ENCODE measurements at places on chromosomes 7 and 10.
A peak's percentile ranks its signal among the peaks of the same experiment; 100 is the strongest.

DNA sequence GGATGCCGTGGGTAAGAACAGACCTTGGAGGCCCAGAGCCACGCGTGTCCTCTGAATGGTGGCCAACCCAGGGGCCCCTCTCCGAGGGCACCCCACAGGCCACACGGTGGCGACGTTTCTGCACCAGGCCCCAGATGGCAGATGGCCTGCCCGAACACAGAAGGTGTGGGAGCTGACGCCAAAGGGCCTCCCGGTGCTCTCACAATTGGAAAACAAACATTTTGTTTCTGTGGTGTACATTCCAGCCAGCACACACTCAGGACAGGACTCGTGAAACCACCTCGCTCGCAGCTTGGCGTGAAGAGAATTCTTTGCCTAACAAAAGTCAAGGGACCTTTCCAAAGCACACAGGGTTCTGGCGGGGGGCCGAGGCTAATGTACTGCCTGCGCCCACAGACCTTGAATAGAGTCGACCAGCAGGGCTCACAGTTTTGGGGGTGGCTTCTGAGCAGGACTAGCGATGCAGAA, 112.1 kb downstream of the FAM53B start:
- DNase-seq = no peak

GRCh38 chr10:100519311-100520051, at the start of gene SEC31B:
Gene SEC31B, minus strand, starts transcription at chr10:100519861. Its CDS starts 2,909 bp downstream, at chr10:100516952.
- no peak for DNase-seq

GRCh38 chr7:2954433-2954853, 89.2 kb downstream of the CARD11 start:
- DNase-seq = no peak

DNA sequence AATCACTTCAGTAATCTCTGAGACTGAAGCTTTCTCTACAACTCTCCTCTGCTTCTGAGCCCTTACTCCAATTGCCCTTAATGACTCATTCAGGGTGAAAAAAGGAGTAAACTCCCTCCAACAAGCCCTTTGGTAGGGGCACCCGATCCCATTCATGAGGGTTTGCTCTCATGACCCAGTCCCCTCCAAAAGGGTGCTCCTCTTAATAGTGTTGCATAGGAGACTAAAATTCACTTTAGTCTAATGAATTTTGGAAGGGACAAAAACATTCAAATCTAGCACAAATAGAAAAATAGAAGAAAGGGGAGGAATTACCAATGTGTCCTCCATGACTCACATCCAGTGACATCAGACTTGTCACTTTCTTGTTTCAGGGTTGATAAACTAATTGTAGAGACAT, 66.2 kb upstream of the CCNY start:
- no peak for DNase-seq

- DNase-seq = no peak
Measured at GRCh38 chr10:35453855-35454532, 117.7 kb downstream of the CCNY start.

DNA sequence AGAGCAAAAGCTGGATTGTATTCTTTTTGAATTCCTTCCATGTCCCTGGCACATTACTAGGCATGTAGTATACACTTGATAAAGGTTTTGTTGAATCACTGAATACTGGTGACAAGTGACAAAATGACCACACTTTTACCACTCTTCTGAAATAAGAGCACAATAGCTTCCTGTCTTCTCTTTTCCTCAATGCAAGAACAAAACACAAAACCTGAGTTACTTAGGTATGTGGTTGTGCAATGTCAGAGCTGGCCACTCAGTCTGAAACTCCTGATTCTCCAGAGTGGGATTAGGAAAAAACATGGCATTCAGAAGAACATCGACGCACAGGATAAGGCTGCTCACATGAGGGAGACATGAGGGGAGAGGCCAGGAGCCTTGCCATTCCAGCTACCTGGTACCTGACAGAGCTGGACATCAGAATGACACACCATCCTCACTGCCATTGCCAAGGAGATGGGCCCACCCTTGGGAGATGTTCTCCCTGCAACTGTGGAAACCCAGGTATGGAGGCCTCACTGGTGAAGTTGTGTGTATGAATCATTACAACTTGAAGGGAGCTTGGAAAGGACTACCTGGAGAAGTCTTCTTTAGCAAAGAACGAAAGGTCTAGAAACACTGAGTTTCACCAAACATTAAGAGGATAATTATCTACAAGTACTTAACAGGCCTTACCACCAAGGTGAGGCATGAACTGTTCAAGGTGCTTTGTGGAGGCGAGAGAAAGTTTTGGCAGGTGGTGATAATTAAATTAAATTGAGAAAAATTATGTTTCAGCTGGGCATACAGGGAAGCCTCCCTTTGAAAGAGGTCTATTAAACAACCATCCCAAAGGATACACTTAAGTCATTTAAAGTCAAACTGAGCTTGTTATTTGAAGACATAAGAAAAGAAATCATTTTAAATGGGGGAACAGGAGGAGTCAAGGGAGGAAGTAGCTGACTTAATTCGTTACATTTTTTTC, 246.5 kb upstream of the AOAH start:
- DNase-seq = no peak

DNA sequence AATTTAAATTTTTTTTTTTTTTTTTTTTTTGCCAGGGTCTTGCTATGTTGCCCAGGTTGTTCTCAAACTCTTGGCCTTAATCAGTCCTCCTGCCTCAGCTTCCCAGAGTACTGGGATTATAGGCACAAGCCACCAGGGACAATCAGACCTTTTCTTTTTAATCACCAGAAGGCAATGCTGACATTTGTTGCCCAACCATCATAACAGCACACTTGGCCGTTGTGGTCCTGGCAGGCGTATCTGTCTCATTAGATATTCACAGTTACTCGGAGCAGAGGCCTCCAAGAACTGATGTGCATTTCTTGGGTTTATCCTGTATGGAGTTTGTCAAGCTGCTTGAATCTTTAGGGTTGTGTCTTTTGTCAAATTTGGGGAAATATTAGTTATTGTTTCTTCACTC, 100.0 kb downstream of the SORCS3 start:
- DNase-seq = no peak

DNA sequence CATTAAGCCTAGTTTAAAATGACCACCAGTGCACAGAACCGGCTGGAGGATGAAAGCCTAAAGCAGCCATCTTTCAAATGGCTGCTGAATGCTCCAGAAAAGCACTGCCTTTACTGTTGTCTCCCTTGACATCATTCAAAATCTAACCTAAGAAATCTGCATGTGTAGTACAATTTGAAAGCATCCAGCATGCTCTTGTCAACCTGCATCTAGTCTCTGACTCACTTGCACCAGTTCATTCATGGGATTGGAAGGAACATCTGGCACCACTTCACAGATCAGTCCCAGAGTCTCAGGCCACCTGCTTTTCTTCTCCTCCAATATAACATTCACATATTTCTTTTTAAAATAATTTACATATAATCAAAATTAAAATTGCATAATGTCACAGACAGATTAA, 76.2 kb downstream of the RNF133 start:
- DNase-seq = no peak

- DNase-seq = no peak
Measured at GRCh38 chr10:35185260-35186034, 58.8 kb downstream of the CREM start.

DNA sequence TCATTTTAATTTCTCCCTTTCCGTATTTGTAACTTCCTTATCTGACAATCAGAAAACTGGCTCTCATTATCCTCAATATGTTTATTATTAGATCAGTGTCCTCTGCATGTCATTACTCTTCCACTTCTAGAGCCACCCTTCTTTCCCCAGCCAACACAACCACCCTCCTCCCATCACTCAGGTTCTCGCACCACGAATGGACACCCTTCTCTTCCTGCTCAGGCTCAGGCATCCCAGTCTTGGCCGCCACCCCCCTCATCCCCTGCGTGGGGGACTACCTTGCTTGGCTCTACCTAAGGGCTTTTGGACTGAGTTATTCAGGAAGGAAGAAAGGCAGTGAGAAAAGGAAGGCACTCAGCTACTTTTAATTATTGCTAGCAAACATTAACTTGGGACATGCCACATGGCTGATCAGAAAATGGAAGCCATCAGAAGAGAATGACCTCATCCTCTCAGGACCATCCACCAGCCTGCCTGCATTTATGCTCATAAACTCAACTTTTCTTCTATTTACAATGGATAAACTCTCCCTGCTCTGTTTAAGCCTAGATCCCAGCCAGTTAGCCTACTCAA, 199.9 kb upstream of the PLXNA4 start:
- no peak for DNase-seq

- no peak for DNase-seq
Measured at GRCh38 chr7:99029466-99030435, 114.2 kb downstream of the SMURF1 start.

GRCh38 chr10:52313933-52314821, at the start of gene DKK1:
Gene DKK1, plus strand, starts transcription at chr10:52314281. Its CDS starts 154 bp downstream, at chr10:52314435.
- no peak for DNase-seq

GRCh38 chr7:105502173-105502572, 19.9 kb downstream of the PUS7 start:
- DNase-seq = no peak

DNA sequence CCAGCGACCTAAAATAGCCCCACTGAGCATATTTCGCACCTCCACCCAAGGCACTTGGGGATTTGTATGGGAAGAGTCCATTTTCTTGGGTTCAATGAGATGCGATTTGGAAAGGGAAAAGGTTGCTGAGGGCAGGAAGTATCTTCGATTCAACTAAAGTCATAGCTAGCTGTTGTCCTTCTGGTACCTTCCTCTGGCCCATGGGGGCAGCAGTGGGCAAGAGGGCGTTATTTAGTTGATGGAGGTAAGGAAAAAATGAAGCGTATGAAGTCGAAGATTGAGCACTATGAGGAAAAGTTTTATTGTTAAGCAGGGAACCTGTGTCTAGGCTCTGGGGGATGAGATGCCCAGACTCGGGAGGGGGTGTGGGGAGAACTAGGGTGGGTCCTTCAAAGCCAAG, 135.4 kb downstream of the EVX1 start:
- DNase-seq = no peak

GRCh38 chr7:90596671-90597562, 796 bp downstream of the CDK14 start:
- no peak for DNase-seq

DNA sequence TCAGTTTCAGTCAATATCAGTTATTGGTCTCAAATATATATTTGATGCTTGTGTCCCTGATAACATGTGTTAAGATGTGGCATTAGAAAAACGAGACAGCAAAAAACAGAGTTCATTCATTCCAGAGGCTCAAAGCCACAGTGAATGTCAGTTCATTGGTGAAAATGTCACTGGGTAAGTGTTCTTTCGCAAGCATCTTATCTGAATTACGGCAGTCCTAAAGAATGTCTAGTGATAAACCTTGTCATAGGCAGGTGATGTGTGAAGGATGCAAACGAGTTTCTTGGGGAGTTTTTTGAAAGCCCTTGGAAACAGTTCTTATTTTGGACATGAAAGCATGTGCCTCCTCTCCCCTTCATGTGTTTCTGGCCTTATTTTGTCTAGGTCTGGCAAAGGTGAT, 45.9 kb upstream of the RELN start:
- DNase-seq = no peak

- no peak for DNase-seq
Measured at GRCh38 chr10:43255634-43256431, 11.0 kb downstream of the RASGEF1A start.

GRCh38 chr7:23530405-23530804, 1.4 kb downstream of the TRA2A start:
- no peak for DNase-seq

DNA sequence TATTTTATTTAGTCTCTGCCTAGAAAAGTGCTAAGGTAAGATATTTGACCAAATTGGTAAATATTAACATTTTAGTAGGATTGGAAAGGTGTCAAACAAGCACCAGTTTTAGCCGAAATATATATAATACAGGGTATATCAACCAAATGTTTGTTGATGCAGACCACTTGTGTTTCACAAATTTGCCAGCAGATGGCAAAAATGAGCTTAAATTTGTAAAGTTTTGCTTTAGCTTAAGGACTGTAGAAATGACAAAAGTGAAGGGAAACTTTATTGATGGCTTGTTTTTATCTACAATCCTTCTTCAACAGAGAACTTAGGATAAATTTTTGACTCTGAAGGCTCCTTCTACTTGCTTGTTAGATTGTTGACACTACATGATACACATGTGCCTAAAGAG, 4.8 kb upstream of the POLR1F start:
- peak; percentile 27 for DNase-seq

GRCh38 chr7:108614896-108615295, 45.2 kb downstream of the DNAJB9 start:
- no peak for DNase-seq

- no peak for DNase-seq
Measured at GRCh38 chr10:119340893-119341458, 133.6 kb downstream of the GRK5 start.

DNA sequence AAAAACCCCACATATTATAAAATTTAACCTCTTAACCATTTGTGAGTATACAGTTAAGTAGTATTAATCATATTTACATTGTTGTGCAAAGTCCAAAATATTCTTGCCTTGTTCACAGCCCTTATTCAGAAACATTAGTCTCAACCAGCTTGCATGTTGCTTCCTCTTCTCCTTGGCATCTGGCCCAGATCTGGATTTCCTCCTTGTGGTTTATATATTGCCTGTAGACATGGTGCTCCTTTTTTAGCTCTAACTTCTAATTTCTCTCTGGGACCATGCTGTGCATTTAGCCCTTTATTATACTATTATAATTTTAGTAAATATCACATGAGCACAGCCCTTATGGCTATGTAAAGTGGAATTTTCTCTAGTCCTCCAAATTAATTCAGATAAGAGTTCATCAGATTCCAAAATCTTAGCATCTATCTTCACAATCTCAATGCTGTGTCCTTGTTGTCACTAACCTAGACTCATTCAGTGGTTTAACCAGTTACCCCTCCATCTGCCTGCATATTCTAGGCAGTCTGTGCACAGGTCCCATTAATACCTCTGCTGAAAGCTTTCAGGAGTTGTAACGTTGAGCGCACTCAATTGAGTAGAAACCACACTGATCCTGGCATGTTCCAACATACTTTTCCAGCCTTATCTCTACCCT, 7.9 kb downstream of the CPED1 start:
- no peak for DNase-seq

DNA sequence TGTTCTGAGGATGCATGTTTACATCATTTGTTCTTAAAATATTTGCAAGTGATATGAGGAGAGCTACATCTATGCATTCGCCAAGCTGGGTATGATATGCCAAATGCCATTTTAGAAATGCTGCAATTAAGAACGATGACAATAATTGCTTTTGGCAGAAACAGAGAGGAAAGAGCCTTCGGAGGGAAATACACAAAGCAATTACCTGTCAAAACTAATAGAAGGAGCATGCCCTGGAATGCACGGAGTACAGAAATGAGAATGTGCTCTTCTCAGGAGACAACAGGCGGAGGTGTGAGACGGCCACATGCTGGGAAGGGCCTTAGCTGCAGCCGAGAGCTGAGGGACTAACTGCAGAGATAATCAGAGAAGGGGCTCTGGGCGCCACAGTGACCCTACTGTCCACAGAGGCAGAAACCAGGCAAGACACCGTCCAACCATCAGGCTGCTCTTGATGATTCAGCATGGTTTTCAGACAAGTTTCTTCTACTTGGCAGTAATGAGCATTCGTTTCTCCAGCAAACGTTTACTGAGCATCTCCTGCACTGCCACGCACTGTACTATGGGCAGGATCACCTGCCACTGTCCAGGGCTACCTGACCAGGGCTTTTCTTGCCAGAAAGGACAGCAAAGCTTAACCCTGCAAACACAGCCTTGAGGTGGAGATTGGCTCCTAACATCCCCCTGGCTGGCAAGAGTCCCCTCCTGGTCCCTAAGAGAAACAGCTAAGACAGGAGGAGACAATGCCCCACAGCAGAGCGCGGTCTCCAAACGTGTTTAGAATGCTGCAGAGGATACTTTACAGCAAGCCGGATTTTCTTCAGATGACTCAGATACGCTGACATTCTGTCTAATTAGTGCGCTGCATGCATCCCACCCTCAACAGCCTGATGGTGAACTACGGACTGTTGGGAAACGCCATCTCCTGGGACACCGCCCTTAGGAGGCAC, 18.1 kb downstream of the VIPR2 start:
- no peak for DNase-seq

Data from stimulated activated CD8-positive, alpha-beta memory T cell treated with anti-CD3 and anti-CD28 coated beads, Interleukin-15, amount 100 ng/mL, for 1 hour (primary cell).